ENCODE measurements at places on chromosomes 5 and 9.
A peak's percentile ranks its signal among the peaks of the same experiment; 100 is the strongest.

- DNase-seq = no peak
Observed at GRCh38 chr9:38029915-38030638, 39.0 kb downstream of the SHB start.

- DNase-seq = no peak
Observed at GRCh38 chr5:60719329-60719728, 19.4 kb upstream of the DEPDC1B start.

DNA sequence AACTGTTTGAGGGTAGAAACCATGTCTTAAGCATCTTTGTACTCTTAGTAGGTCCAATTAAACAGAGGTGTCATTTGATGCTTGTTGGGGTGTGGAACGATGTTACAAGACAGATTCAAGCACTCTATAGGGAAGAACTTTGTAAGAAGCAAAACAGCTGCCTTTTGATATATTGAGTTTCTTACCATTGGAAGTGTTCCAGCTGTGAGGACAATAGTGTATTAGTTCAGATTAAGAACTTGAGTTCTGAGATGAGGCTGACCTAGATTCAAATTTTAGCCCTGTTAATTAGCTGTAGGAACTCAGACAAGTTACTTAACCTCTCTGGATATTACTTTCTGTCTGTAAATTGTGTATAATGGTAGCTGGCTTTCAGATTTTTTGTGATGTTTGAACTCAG is 19.6 kb upstream of the ZNF462 start:
- DNase-seq = no peak

DNA sequence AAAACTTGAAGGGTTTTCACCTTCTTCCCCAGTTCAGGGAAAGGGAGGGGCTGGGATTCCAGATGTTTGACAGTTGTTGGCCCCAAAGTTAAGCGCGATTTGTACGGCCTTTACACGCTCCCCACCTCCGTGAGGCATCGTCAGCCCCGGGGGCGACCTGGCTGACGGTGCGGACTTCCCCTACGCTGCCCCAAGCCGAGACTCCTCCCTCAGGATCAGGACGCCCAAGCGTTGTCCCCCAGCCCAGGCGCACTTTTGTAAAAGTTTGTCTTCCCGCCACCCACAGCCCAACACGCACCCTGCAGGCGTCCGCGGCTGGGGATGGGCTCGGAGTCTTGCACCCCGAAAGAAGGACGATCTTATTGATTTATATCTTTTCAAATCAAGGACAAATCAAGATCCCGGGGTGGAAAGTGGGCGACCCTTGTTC is 713 bp downstream of the MOB3B start:
- DNase-seq = no peak

GRCh38 chr5:105501315-105501714 is 1938.7 kb upstream of the NUDT12 start:
- DNase-seq = no peak

- no peak for DNase-seq
Observed at GRCh38 chr5:111511831-111512374, 432 bp downstream of the STARD4 start.

DNA sequence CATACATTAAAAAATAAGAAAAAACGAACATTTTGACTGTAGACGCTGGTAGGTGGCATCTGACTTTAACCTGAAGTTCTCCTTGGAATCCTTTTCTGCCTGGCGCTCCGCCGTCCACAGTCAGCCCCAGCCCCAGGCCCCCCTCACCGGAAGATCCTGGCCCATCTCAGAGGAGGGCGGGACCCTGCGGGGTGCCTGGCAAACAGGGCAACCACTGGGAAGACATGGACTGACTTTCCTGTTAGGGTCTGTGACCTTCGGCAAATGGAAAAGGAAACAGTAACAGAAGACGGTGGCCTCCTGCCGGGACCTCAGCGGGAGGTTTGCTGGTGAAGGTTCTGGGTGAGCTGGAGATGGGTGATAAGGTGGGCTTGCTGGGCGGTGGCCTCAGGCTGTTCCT is 11.7 kb upstream of the EGR1 start:
- no peak for DNase-seq

DNA sequence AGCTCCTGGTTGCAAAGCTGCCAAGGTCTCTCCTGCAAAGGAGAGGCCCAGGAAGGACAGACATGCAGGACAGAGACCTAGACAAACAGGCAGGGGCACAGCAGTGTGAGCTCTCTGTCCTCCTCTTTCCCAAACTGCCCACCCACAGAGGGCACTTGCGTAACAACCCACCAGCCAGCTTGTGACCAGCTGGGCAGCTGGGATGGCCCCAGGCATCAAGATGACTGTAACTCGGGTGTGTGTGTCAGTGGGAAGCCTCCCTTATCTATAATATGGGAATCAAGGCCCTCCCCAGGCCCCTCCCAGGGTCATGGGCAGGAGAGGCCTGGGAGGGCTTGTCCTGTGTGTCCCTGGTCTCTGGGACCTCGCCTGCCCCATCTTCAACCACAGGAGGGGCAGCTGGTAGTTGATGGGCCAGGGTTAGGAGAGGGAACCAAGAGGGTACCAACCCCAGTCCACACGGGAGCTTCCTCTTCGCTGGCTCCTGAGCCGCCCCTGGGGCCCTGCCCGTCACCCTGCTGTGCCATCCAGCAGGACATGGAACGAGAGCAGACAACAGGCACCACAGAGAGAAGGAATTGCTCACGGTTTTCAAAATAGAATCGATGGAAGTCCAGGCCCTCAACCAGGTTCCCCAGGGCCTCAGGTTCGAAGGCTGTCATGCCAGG is 37.9 kb downstream of the SLC6A7 start:
- no peak for DNase-seq

- peak; percentile 5 for DNase-seq
Observed at GRCh38 chr5:173917788-173918786, 29.9 kb downstream of the CPEB4 start.

DNA sequence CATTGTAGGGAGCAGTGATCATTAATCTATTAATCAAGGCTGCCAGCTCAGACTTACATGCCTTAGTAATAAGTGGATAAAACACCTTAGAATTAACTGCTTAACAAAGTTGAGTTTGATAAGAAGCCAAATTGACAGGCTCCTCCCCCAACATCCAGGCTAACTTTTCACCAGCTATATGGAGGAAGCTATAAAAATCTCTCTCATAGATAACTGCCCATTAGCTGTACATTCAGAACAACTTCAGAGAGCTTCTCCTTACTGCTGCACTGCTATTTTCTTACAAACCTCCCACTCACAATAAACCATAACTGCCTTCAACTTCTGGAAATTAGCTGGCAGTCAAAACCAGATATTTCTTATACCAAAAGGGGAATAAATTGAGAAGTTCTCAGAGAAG is 364.1 kb downstream of the PRELID2 start:
- no peak for DNase-seq

GRCh38 chr5:164346785-164347630 is 841.6 kb downstream of the MAT2B start:
- no peak for DNase-seq

GRCh38 chr5:1130218-1130946 is 18.5 kb upstream of the SLC12A7 start:
- no peak for DNase-seq

Measured in activated CD4-positive, CD25-positive, alpha-beta regulatory T cell (primary cell).